Esophagus muscularis mucosa (tissue), 4 donors: ENCODE measurements at places on chromosomes 6 and 20. TPM values are rescaled to one million over a fixed set of nuclear protein-coding genes. Genes with fewer than 3 reads are reported as not detected.

- no peaks in the 10 kb centered on the region for H3K36me3 ChIP-seq
- no peak overlapping the region for H3K4me3 ChIP-seq
- no peak for DNase-seq
Observed at GRCh38 chr20:57322476-57322875, 7.1 kb upstream of the SPO11 start.

DNA sequence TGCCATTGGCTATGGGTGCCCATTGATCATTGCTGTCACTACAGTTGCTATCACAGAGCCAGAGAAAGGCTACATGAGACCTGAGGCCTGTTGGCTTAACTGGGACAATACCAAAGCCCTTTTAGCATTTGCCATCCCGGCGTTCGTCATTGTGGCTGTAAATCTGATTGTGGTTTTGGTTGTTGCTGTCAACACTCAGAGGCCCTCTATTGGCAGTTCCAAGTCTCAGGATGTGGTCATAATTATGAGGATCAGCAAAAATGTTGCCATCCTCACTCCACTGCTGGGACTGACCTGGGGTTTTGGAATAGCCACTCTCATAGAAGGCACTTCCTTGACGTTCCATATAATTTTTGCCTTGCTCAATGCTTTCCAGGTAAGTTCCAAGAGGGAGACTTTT is 16.4 kb downstream of the ADGRF4 start:
- H3K27me3 ChIP-seq: no peaks in the 10 kb centered on the region
- H3K4me1 ChIP-seq: no peaks in the 10 kb centered on the region
- H3K4me3 ChIP-seq: no peak overlapping the region
- no peak overlapping the region for H3K27ac ChIP-seq
- DNase-seq: no peak

Gene REM1
- 10.2 TPM for total RNA-seq

Gene TRIM10
- not detected for total RNA-seq
